ENCODE measurements at places on chromosomes 13 and 19. TPM values are rescaled to one million over a fixed set of nuclear protein-coding genes. Genes with fewer than 3 reads are reported as not detected.
A peak's percentile ranks its signal among the peaks of the same experiment; 100 is the strongest.

The ATXN8OS gene
- polyA plus RNA-seq: 0.22 TPM

The GJB2 gene
- 4.0 TPM for polyA plus RNA-seq

GRCh38 chr13:79212064-79212619 lies 193.9 kb downstream of the RBM26 start:
- no peak for DNase-seq

DNA sequence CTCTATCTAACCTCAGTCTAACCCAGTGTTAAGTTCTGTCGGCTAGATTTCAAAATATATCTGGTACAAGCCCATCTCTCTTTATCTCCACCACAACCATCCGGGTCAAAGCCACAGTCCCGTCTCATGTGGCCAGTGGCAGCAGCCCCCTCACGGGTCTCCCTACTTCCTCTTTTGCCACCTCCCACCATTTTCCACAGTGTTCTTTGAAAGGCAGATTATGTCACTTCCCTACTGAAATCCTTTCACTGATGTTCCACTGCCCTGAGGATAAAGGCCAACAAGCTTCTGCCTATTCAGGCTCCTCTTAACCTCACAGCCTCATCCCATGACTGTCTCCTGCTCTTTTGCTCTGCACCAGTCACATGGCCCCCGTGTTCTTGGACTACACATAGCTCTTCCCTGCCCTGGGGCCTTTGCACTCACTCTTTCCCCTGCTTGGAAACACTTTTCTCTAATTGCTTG lies 117.2 kb downstream of the UBL3 start:
- no peak for DNase-seq

The ZSCAN1 gene
- polyA plus RNA-seq: 2.9 TPM

GRCh38 chr19:10669246-10669645 lies 15.1 kb downstream of the ILF3 start:
- no peak for DNase-seq

The SIGLEC10 gene
- polyA plus RNA-seq: 1.0 TPM

- DNase-seq: no peak
Measured at GRCh38 chr19:46481947-46482346, 10.6 kb upstream of the PNMA8A start.

DNA sequence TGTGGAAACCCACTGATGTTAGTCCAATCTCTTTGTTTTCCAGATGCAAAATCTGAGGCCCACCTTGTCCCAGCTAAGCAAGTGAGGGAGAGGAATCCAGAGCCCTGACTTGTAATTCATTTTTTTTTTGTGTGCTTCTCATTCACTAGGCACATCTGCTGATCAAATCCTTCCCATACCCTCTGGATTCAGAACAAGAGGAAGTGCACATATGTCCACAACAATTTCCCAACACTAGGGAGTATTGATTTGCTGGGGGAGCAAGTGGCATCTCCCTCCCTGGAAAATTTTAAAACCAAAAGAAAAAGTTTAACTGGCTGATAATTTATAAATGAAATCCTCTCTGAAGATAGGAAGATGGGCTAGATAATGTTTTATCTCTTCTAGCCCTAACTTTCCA lies 94.6 kb upstream of the RFC3 start:
- DNase-seq: no peak

The SIN3B gene
- 49.6 TPM for polyA plus RNA-seq

DNA sequence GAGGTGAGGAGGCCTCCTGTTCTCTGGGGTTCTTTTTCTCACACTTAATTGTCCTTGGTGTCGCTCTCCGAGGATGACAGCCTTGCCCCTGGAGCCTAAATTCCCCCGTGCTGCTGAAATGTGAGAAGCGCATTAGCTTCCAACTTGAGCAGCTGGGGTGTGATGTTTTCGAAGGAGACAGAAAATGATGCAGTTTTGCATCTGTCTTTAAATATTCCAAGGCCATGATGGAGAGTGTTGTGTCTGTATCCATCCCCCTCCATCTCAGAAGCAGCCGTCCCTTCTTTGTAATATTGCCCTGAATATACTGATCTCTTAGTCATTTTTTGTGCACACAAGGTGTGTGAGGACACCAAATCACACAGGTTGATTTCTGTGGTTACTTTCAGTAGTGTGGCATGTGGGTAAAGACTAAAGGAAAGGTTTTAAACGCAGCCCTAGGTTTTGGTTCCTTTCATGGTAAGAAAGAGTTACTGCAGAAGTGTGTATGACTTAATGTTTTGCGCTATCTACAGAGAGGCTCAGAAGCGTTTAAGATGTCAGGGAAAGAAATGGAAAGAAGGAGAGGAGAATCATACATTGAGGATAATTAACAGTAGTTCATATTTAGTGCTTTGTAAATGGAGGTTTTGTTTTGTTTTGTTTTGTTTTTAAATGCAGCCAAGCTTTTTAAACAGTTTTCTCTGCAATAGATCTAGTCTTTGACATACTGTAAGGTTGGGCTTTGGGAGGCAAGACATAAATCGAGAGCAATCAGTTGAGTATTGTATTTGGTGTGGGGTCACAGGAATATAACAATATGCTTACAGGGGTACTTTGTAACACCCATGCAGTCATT lies 1.6 kb downstream of the NBEA start:
- no peak for DNase-seq

GRCh38 chr13:39682788-39683187 lies 27.3 kb downstream of the COG6 start:
- DNase-seq: no peak

DNA sequence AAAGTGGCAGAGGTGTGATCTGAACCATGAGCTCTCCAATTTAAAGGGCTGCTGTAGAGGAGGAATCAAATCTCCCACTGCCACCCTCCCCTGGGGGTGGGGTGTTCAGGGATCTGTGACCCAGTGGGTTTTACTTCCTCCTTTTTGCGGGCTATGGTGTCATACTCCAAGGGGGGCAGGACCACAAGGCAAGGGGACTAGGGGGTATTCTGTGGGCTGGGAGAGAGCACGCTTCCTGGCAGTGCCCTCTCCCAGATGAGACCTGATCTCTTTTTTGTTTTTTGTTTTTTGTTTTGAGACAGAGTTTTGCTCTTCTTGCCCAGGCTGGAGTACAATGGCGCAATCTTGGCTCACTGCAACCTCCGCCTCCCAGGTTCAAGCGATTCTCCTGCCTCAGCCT lies 10.3 kb downstream of the PLD3 start:
- no peak for DNase-seq

The IFNL1 gene
- polyA plus RNA-seq: not detected

DNA sequence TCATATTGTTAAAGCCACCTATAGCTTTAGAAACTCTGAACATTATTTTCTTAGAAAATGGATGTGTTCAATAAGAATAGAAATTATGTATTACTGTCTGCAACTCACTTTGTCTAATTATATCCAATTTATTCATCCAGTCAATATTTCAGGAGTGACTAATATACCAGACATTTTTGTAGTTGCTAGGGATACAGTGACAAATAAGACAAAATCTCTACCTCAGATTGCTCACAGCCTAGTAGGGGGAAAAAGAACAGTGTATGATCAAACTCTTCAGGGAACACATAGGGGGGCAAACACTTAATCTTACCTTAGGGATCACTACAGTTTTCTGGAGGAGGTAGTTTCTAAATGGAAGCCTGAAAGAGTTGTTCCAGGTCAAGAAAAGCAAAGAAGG lies 8.6 kb downstream of the BRCA2 start:
- no peak for DNase-seq

GRCh38 chr19:7681340-7682174 lies 924 bp downstream of the TRAPPC5 start:
- DNase-seq: peak; percentile 52

DNA sequence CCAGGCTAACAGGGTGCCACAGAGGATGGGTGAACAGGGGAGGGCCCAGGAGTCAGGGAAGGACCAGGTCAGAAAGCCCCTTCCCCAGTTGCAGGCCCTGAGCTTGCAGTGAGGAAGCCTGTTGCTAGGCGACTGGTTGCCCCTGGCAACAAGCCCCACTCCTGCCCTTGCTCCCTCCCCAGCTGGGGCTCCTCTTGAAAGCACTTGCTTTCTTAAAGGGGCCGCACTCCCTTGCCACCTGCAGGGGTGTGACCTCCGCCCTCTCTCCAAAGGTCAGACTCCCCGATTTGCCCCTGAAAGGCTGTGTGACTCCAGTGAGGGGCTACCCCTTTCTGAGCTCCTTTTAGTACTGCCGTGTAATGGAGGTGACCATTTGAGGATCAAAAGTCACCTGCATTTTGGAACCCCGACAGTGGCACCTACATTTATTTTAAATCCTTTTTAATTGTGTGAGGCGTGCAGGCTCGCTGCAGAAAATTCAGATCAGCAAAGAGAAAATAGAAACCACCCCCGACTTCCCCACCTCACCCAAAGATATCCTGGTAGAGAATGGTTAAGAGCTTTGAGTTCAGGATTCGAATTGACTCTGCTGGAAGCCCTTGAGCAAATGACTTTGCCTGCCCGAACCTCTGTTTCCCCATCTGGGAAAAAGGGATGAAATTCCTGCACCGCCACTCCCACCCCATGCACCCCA lies 4.8 kb downstream of the FCHO1 start:
- DNase-seq: no peak

The CCDC124 gene
- 52.7 TPM for polyA plus RNA-seq

DNA sequence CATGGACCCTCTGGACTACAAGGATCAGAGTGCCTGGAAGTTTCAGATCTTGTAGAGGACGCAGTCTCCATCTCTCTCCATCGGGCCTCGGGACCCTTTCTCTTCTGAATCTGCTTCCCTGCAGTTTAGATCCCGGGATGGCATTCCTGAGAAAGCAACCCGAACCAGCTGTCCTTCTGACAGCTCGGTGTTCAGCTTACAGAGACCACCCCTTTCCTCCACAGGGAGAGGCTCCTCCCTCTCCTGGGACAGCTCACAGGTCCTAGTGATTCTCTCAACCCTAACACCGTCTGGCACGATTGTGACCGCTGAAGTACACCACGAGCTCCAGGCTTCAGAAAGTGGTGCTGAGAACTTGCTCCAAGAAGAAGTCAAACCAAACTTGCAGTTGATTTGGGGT lies 18.2 kb downstream of the CRX start:
- peak; percentile 43 for DNase-seq

DNA sequence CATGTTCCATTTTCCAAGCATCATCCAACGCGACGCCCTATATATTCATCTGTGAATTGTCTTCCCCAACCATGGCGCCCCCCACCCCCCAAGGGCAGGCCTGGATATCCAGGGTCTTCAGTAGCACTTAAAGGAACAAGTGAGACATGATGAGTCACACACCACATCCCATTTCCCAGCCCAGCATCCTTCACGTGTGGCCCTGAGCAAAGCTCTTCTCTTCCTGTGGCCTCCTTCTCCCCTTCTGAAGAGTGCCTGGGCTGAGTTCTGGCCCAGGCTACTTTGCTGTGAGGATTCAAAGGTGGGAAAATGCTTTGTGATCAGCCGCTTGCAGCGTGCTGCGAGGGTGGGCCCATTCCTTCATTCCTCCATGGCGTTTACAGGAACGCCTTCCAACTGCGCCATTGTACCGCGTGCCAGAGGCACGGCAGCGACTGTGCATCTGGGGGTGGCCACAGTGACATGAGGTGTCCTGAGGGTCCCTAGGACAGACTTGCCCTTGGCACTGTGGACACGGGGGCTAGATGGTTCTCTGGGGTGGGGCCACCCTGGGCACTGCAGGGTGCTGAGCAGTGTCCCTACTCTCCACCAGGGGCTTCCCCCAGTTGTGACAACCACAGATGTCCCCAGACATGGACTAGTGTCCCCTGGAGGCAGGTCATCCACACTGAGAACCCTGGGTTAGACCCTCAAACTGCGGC lies 11.7 kb downstream of the PLIN4 start:
- DNase-seq: no peak

DNA sequence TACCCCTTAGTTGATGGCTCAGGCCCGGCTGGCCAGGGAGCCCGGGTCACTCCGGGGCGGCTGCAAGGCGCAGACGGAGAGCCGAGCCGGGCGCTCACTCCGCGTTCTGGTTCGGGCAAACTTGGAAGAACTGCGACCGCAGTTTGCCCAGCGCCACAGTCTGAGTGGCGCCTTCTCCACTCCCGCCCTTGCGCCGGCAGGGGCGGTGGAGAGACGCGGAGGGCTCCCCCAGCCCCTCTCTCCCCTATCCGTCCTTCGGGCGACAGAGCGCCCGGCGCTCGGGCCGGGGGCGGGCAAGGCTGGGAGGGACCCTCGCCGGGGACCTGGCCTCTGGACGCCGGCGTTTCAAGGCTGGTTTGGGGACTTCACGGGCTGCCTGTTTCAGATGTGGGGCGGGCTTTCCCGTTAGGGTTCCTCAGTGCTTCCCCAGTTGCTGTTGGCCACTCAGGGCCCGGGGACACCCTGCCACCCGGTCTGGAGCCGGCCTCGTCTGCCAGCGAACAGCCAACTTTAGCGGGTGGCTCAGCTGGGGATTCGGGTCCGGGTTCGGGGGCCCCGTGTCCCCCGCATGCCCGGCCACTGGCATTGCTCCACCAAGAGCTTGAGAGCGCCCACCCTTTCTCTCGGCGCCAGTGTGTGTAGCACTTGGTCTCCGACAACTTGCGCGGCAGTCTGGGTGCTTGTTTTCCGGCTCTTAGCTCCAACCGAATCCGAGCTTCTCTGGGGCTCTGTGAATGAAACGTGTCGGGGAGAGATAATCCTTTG lies 1.5 kb downstream of the GPC6 start:
- DNase-seq: peak; percentile 84

The WASF3 gene
- 53.2 TPM for polyA plus RNA-seq

DNA sequence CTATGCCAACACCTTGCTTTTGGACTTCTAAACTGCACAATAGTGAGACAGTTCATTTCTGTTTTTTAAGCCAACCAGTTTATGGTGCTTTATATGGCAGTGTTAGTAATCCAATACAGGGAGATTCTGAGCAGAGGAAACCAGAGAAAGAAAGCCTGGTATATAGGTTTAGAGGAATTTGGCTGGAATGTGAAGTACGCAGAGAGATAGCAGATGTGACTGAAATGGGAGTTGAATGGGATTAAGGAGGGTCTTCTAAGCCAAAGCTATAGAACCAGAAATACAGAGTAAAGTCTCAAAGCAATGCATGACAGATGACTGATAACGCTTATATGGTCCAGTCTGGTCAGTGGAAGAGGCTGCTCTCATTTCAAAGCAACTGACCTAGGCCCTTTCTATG lies 453.7 kb downstream of the GPC6 start:
- DNase-seq: no peak

DNA sequence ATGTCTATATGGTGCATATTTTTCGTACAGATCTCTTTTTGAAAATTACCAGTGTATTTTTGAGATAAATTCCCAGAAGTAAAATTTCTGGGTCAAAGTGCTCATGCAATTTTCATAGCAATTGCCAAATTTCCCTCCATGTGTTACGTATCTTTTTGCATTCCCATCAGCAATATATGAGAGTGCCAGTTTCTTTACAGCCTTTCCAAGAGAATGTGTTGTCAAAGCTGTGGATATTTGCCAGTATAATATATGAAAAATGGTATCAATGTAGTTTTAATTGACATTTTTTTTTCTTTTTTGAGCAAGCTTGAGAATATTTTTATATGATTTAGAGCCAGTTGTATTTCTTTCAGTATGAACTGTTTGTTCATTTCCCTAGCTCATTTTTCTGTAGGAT lies 399.0 kb upstream of the KLF12 start:
- DNase-seq: no peak

- no peak for DNase-seq
Measured at GRCh38 chr19:51365211-51365964, 800 bp downstream of the ETFB start.

Data from right renal cortex interstitium (tissue), 3 donors.